ENCODE measurements at places on chromosomes 7 and 10.

- no peak for DNase-seq
These were observed 56.6 kb upstream of the IL6 start for GRCh38 chr7:22670422-22670815.

- peak; percentile 94 for DNase-seq
These were observed 38.6 kb upstream of the SH2D4B start for GRCh38 chr10:80498833-80499741.

DNA sequence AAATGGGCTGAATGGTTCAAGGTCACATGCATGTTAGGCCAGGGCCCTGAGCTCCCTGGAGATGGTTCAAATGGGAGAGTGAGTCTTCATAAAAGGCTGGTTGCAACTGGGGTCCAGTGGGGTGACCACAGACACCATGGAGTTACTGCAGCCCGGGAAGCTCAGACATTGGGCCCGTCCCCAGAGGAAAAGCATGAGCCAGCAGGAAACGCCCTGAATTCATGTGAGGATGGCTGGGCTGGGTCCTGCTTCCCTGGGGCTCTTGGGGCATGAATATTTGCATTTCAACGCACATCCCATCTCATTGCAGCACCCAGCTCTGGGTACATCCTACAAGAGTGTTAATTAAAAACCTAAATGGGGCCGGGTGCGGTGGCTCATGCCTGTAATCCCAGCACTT is 549.0 kb downstream of the TCERG1L start:
- no peak for DNase-seq

DNA sequence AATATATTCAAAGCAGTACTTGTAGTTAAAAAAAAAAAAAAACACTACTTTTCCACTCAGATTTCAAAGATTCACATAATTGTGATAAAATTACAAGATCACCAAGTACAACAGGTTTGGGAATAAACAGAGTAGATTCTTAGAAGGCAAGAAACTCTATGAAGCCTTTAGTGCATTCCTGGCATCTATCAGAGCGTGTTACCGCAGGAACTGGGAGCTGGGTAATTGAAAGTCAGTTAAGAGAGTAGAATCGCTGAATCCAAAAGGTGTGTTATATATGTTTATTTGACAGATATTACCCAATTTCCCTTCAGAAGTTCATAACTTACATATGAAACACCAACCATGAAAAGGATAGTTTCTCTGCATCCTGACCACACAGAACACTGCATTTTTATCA is 159.2 kb upstream of the PLXNA4 start:
- no peak for DNase-seq

DNA sequence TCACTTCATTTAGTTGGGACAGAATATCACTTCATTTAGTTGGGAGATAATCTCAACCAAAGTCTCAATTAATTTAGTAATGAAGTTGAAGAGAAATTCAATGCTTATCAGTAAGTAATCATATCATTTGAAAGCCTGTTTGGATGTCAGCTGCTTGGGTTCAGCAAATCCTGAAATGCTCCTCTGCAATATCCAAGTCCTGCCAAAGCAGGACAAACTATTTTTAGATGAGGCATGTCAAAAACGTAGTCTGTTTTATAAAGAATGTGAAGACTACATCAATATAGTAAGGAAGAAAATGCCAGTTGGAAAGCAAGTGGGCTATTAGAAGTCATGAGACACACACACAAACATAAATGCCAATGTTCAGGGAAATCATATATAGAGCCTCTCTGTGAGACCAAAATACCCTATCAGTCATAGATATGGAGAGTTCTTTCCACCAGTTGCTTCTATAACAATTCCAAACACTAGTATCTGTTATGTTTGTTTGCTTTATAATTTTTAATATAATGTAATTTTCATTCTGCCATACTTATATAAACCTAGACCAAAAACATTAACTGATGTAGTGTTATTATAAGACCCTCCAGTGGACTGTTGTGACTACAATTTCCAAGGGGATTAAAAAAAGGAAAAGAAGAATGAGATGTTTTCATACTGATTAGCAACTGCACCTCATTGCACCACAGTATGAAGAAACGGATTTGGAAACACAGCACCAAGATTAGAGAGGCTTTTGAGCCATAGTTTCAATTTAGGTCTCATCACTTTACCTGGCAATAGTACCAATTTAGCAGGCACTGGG is 160.7 kb downstream of the LRRTM3 start:
- no peak for DNase-seq

DNA sequence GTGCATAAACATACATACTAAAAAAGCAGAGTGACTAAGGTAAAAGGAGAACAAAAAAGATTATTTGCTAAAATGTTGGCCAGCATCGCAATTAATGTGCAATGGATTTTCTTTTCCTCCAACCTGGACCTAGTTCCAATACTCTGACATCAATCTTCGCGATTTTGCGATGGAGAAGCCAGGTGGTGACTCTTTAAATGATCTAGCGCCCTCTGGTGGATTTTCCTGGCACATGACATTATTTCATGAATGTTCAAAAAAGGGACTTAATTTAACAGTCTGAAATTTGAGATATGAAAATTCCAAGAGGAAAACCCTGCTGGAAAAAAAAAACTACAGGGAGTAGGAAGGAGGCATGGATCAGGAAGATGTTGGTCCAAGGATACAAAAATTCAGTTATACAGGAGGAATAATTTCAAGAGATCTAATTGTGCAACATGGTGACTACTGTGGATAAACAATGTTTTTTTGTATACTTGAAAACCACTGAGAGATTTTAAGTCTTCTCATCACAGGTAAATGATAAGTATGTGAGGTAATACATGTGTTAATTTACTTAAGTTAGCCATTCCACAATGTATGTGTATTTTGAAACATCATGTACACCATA is 4.3 kb upstream of the KCNMA1 start:
- peak; percentile 71 for DNase-seq

DNA sequence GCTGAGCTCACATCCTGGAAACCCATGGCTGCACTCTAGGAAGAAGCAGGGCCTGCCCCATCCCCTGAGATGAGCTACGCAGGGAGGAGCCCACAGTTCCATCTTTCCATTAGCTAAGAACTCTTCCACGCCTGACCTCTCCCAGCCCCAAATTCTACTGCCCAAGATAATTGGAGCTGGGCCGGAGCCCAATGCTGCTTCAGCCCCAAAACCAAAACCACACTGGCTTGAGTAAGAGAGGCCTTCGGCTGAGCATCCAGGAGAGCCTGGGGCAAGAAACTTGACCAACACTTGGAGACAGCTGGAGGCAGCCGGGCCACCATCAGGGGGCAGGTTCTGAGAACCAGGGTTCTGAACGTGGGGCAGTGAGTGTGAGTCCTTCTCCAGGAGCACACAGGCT is 116.1 kb upstream of the ZMIZ1 start:
- peak; percentile 45 for DNase-seq

DNA sequence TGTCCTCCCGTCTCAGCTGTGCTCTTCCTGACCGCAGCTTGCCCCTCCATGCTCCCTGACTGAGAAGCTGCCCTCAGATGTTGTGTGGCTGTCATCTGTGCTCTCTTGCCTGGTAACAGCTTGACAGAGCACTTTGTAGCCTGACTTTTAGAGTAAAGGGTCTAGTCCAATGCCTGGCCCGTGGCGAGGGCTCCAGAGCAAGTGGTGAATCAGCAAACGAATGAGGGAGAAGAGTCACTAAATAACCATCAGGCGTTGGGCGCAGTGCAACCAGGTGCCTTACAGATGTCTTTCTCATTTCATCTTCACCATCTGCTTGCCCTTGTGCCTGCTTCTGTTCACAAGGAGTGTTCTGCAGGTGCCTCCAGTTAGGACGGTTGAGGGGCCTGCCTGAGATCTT is 45.6 kb downstream of the MKI67 start:
- DNase-seq, result no peak
